ELR (cell line): ENCODE measurements at places on chromosomes 2 and 18.

- DNase-seq: no peak
These were observed 77.0 kb downstream of the RAD51AP2 start for GRCh38 chr2:17441055-17441771.

DNA sequence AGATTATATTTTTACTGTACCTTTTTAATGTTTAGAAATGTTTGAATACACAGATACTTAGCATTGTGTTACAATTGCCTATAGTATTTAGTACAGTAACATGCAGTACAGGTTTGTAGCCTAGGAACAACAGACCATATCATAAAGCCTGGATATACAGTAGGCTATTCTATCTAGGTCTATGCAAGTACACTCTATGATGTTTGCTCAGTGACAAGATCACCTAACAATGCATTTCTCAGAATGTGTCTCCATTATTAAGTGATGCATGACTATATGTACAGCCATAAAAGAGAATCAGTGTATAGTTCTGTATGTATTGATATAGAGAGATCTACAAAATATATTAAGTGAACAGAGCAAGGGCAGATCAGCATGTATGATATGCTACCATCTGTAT, 616.4 kb downstream of the XIRP2 start:
- DNase-seq: no peak

DNA sequence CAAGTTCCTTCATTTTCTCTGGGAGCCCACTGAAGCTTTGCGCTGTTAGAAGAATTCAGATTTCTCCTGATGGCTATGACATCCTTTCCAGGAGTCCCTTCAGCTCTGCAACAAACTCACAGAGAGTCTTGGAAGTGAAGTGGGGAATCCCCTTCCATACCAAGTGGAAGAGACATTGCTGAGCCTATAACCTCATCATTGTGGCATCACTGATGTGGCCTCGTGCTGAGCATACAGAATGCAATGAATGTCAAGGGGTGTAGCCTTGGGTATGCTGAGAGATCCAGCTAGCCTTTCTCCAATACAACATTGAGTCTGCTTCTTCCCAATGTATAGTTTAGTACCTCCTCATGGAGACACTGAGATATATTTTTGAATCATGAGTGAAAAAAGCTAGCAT, 311.1 kb upstream of the RAB12 start:
- DNase-seq: peak; percentile 15

GRCh38 chr2:143284087-143284675, 155.0 kb downstream of the ARHGAP15 start:
- peak; percentile 72 for DNase-seq

DNA sequence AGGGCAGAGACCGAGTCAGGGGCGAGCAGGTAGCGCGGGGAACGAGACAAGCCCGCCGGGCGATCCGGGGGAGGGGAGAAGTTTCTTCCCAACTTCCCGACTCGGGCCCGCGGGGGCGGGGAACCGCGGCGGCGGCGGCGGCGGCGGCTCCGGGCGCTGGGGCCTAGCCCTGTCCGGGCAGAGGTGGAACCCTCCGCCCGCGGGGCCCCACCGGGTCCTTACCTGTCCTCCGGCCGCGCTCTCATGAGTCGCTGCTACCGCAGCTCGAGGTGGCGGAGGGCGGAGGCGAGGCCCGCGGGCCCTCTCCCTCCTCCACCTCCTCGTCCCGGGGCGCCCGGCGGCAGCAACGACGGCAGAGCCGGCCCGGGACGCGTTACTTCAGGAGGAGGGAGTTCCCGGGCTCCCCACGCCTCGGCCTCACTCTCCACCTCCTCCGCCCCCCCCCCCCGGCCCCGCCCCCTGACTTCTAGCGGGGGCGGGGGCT, at the start of gene YES1:
TSS of gene YES1 (minus strand) at position 351 of the 484 bp plus-strand sequence. CDS start 55,415 bp downstream, outside the sequence.
- DNase-seq: peak; percentile 82

GRCh38 chr2:235849489-235849888, 318.7 kb downstream of the GBX2 start:
- DNase-seq: no peak
